ENCODE measurements at places on chromosomes 7 and 10.

DNA sequence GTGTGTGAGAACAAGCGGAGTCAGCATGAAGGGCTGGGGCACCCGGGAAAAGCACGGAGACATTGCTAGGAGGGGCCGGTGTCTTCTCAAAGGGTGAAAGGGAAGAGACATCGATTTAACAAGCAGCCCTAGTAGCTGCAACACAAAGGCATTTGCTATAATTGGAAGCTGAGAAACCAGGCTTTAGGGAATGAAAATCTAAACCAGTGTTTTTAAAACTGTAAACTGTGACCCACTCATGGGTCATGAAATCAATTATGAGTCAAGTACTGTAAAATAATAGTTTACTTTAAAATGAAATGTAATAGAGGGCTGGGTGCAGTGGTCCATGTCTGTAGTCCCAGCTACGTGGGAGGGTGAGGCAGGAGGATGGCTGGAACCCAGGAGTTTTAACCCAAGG, 128.7 kb upstream of the RHEB start:
- no peak for DNase-seq

GRCh38 chr10:2439000-2439399, 628.3 kb upstream of the PFKP start:
- no peak for DNase-seq

DNA sequence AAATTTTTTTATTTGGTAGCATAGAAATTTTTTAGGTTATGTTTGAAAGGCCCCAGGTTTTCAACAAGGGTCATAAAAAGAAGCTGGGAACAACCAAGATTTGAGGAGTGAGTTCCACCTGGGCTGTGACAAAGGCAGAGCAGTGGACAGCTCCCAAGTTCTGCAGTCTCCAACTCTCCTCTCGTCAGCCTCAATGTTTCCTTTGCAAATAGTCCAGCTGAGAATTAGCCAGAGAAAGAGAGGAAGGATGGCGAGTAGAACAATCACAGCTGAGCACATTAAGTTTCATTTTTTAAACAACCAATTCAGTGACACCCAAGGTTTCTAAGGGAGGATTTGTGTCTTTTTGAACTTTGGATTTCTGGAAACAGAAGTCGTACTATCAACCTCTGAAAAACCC, 143.2 kb downstream of the NRCAM start:
- DNase-seq = no peak

DNA sequence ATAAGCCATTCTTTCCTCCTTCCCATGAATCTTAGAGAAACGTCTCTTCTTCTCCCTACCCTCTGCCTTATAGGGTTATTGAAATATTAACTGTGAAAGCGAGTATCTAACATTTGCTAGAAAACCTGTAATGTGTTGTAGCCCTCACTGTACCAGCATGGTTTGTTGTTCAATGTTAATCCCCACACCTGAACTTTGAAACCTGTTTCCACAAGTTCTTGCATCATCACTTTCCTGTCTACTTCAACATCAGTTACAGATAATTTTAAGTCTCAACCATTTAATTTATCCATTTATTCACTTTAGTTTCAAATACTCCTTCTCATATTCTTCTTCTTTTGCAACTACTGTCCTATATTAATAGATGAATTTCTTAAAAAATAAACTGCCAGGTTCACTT, 148.2 kb downstream of the ETV1 start:
- DNase-seq = no peak

- DNase-seq = no peak
These were observed 96.5 kb upstream of the GPR22 start for GRCh38 chr7:107373354-107373753.
